Effector CD8-positive, alpha-beta T cell (primary cell): ENCODE measurements at places on chromosomes 13 and 19.
A peak's percentile ranks its signal among the peaks of the same experiment; 100 is the strongest.

DNA sequence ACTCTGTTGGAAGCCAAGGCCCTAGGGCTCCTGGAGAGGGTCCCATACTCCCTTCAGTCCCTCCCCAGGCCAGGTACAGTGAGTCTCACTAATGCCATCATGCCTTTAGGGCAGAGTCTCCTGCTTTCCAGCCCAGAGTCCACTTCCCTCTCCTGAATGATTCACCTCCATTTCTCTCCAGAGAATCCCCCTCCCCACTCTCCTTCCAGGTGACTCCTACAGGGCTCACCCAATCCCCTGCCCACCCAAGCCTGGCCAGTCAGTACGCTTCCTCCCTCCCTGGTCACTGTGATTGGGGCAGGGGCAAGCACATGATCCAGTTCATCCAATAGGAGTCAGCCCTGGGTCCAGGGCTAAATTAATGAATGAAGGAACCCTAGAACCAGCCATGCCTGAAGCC lies 35.0 kb upstream of the PNMA8B start:
- DNase-seq, result no peak

- DNase-seq, result peak; percentile 49
Observed at GRCh38 chr19:43594710-43595604, 977 bp downstream of the IRGQ start.

DNA sequence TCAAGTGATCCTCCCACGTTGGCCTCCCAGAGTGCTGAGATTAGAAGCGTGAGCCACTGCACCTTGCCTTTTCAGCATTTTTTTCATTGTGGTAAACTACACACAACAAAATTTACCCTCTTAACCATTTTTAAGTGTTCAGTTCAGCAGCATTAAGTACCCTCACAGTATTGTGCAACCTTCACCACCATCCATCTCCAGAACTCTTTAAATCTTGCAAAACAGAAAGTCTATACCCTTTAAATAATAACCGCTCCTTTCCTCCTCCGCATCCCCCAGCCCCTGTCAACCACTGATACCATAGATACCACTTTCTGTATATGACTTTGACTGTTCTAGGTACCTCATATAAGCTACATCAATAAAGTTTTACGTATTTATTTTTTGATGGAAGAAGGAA lies 20.8 kb upstream of the CASP14 start:
- no peak for DNase-seq

DNA sequence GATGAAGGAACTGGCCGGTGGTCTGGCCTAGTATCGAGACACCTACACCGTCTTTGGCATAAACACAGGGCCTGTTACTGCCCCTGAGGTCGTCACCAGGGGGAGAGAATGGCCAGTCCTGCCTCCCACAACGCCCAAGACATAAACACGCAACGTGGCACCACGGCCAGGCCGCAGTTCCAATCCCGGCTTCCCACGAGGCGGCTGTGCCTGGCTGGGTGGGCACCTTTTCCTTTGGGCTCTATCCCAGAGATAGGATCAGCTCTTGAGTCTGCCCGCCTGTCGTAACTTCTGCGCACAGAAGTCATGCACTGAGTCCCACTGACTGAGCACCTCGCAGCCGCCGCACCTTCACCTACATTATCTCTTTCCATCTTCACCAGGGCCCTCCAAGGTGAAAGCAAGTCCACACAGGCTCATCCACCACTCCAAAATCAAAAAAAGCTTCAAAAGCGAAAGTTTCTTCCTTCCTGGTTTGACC lies 1.1 kb downstream of the MIER2 start:
- no peak for DNase-seq

- no peak for DNase-seq
Observed at GRCh38 chr19:18750295-18750970, 40.7 kb downstream of the COMP start.

DNA sequence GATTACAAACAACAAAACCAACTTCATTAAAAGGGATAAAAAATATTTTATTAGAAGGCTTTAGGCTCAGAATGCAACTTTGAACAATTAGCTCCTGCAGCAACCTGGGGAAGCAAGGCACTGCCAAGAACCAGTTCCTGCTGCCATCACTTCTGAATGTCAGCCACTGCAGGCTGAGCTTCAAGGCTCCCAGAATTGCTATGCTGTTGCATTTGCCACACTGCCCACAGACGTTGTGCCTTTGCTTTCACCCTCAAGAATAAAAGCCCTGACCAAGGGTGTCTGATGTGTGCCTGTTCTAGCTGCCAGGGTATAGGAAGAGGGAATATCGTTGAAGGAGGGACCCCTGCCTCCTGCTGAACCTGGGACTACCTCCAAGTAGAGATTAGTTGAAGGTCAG lies 238.4 kb downstream of the ITGBL1 start:
- no peak for DNase-seq

- no peak for DNase-seq
Observed at GRCh38 chr19:11704626-11705025, 34.1 kb downstream of the ZNF823 start.

GRCh38 chr13:24085662-24086061 lies 74.9 kb upstream of the SPATA13 start:
- no peak for DNase-seq
